Chondrocyte (in vitro differentiated cells): ENCODE measurements at places on chromosomes 12 and 14. TPM values are rescaled to one million over a fixed set of nuclear protein-coding genes. Genes with fewer than 3 reads are reported as not detected.

FITM1 gene
- total RNA-seq = 0.27 TPM in 1 of 3 replicates, not detected in the others

AICDA gene
- not detected in 3 replicates for total RNA-seq

SLC38A4 gene
- total RNA-seq = 10.0 to 19.7 TPM (median 11.3 TPM) in 3 replicates

NKX2-1 gene
- not detected in 3 replicates for total RNA-seq

NGB gene
- not detected in 3 replicates for total RNA-seq

GPR68 gene
- total RNA-seq = 0.42 to 4.1 TPM (median 0.46 TPM) in 3 replicates

BBOF1 gene
- total RNA-seq = 7.0 to 13.8 TPM (median 9.3 TPM) in 3 replicates

NEUROD4 gene
- not detected in 3 replicates for total RNA-seq

ABCD4 gene
- total RNA-seq = 31.0 to 40.9 TPM (median 34.7 TPM) in 3 replicates

SIX4 gene
- total RNA-seq = 26.0 to 44.9 TPM (median 26.2 TPM) in 3 replicates
